ENCODE measurements at places on chromosomes 1 and 21.

DNA sequence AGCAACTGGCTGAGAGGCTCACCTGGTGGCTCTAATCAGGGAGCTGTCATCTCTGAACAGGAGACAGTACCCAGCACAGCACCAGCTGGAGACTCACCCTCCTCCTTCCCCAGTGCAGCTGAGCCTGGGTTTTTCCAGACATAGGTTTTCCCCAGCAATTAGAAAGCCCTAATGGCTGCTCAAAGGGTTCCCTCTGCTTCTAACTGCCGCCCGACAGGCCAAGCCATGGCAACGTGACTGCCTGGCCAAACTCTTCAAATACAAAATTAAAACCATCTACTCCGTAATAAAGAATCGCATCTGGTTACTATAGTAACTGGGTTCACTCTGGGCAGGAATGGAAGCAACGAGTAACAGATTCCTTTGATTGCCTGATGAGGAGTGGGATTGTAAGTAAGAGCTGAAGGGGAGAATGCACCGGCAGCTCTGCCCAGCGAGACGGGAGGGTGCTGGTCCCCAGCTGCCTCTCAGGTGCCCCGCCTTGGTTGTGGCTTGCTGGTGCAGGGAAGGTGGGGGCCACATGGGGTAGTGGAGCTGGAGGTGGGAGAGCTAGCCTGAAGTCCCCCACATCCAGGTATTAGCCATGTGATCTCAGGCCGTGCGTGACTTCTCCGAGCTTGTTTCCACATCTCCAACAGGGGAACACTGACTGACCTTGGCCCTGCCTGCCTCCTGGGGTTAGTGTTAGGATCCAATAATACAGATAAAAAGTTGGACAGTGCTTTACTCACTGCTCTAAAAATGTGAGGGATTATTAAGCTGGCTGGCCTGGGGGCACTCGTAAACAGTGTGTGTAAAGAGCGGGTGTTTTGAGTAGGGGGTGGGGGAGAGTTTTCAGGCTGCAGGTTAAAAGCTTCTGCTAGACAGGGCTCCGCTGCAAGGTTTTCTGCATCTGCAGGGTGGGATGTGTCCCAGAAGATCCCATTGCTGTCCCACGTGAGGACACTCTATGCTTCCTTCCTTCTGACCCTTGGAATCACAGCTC is 94.2 kb downstream of the KCNN3 start:
- DNase-seq: no peak

- no peak for DNase-seq
These were observed 63.2 kb upstream of the TMEM51 start for GRCh38 chr1:15090373-15090772.

DNA sequence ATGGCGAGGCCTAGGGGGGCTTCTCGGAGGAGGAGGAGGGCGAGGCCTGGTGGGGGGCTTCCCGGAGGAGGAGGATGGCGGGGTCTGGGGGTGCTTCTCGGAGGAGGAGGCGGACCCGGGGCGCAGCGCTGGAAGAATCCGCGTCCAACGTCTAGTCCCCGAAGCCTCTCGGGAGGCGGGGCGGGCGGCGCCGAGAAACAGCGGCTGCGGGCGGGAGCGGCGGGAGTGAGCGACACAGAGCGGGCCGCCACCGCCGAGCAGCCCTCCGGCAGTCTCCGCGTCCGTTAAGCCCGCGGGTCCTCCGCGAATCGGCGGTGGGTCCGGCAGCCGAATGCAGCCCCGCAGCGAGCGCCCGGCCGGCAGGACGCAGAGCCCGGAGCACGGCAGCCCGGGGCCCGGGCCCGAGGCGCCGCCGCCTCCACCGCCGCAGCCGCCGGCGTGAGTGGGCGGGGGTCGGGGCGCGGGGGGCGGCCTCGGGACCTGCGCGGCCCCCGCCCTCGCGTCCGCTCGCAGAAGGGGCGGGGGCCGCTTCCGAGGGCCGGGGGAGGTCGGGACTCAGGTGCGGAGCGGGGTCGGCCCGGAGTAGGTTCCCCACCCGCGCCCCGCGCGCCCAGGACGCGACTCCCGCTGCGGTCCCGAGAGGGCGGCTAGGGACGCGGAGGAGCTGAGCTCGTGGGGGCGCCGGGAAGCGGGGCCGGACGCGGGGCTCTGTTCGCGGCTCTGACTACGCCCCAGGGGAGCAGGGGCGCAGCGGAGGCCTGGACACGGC is at the start of gene KLHL17:
KLHL17 (plus strand) TSS at position 222 of the 769 bp plus-strand sequence; CDS start at position 332, 110 bp downstream.
- peak; percentile 71 for DNase-seq

DNA sequence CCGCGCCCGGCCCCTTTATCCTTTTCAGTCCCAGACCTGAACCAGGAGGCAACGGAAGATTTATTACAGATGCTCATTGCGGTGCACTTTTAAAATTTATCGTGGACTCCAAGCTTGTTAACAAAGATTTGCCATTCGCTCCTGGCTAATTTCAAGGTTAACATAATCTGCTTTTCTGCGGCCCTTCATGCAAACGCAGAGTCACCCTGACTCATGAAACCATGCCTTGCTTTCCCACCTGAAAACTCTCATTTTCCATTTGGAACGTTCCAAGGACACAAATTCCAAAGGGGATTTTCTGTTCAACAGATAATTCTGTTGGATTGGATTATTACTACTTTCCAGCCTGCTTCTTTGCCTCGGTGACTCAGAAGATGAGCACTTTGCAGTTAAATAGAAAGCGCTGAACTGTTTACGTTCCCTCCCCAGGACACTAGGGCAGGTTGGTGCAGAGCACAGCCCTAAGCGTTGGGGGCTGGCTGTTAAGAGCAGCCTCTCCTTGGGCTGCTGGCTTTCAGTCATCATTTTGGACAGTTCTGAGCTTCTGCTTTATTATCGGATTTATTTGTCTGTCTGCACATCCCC is 51.1 kb downstream of the CD247 start:
- DNase-seq: peak; percentile 13

GRCh38 chr1:220746851-220747250 is 1.3 kb upstream of the MTARC2 start:
- DNase-seq: no peak

DNA sequence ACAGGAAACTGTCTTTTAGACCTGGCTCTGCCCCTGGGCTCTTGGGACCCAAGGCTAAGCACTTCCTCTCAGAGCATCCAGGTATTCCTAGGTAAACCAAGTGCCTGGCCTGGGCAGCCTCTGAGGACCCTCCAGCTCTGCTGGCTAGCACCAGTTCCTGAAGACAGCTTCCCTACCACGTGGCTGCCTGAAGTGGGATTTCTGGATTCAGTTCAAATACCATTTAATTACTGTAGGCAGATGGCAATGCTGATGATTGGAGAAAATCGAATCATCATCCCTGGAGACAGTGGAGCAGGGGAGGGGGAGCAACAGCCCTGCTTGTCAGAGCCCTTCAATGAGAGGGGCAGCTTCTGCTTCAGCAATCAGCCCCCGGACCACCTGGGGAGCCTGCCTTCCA is 11.9 kb downstream of the KIF21B start:
- DNase-seq: no peak

DNA sequence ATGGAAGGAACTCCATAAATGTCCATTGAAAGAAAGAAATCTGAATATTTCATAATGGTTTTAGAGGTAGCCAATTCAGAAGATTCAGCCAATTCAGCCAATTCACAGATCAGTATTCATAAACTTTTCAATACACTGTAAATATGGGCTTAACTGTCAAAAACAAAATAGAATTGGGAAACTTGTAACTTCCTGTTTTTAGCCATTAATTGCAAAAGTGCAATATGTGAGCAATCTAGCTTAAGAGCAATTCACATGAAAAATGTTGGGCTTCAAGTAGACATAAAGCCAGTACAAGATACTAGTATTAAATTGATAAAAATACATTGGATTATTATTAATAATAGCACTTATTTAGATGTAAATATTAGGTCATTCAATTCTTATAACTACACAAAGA is 27.5 kb upstream of the PLPPR4 start:
- no peak for DNase-seq

GRCh38 chr1:190068304-190068703 is 409.4 kb downstream of the BRINP3 start:
- no peak for DNase-seq

Measured in astrocyte of the spinal cord (primary cell).